Right renal cortex interstitium (tissue), 3 donors: ENCODE measurements at places on chromosomes 4 and X. TPM values are rescaled to one million over a fixed set of nuclear protein-coding genes. Genes with fewer than 3 reads are reported as not detected.

- no peak for DNase-seq
Observed at GRCh38 chr4:29220761-29221160, 1499.4 kb upstream of the PCDH7 start.

GPM6B gene
- 16.8 TPM for polyA plus RNA-seq

- DNase-seq = no peak
Observed at GRCh38 chr4:26520728-26521450, 30.6 kb upstream of the CCKAR start.

ERAS gene
- polyA plus RNA-seq = not detected

DNA sequence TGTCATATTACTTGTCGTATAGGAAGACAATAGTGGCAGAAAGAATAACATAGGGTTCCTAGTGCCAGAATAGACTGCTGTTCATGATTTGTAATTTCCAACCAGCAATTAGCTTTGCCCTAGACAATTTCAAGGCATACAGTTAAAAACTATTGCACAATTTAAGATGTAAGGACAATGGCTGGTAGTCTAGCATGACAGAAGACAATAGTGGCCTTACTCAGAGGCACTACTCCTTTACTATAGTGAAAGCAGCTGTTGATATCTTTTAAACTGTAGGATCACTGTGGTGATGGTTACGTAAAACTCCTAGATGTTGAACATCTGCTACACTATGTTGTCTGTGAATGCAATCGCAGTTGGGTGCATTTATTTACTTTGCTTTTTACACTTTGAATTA, 234.5 kb downstream of the RBMX2 start:
- DNase-seq = no peak
